ENCODE measurements at places on chromosomes 16 and 17.

DNA sequence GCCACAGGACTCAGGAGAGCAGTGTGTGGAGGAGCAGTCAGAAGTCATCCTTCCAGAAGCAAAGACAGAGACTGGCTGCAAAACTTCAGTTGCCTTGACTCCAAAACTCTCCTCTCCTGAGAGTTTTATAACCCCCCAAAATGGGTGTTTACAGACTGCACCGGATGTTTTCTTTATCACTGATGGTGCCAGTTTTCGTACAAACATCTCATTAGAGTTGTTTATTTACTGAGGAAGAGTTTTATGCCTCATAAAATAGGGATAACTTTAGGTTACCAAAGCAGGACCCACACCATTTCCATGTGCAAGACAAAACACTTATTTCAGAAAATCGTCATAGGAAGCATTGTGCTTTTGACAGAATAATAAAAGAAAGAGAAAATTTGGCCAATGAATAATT lies at the start of gene KRT40:
KRT40 (minus strand) TSS at position 101 of the 400 bp plus-strand sequence; CDS start at position 48, 53 bp downstream.
- DNase-seq, result no peak

DNA sequence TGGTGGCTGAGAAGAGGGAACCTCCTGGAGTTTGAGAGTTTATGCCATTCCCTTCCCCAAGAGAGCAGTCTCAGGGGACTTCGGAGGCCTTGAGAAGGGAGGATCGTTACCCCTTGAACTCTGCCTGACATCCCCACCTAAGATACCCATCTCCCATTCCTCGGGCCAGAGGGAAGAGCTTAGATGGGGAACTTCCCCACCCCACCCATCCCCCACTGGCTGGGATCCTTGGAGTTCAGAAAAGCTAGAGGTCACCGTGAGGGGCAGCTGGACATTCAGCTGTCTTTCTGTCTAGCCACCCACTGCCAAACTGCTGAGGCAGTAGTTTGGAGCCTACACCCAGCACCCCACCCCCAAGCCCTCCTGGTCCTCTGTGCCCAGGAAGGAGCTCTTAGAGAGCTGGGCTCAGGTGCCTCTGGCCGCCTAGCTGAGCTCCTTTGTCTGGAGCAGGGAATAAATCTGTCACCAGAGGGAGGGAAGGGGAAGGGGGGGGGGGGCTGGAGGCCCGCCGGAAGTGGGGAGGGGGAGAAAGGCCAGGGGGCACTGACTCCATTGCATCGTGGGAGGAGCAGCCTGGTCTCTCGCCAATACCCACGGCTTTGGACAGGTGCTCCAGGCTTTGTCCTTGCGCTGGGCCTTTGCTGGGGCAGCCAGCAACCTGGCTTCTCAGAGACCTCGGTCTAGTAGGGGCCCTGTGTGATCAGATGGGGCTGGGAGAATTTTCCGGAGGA lies 1.0 kb downstream of the HSD11B2 start:
- no peak for DNase-seq

- peak; percentile 32 for DNase-seq
These were observed 46.6 kb downstream of the NUP93 start for GRCh38 chr16:56776562-56776961.

- peak; percentile 27 for DNase-seq
These were observed 3.5 kb downstream of the CDH13 start for GRCh38 chr16:82630219-82630618.

DNA sequence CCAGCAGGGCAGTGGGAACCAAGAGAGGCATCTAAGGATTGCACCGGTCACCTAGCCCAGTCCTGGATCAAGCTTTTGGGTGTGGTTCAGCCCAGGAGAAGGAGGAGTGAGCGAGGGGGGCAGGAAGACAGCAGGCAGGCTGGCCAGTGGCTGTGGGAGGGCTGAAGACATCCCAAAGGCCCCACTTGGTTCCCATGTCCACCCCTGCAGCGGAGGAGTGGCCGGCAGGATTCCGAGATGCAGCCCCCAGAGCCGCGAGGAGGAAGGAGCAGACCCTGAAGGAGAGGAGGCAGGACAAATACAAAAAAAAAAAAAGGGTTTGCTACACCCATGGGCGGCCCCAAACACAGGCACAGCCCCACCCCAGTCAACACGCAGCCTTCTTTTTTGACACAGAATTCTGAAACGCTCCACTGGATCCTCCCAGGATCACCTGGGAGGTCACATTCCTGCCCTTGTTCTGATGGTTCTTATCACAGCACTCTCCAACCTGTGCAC lies 1.1 kb upstream of the SLC47A2 start:
- DNase-seq, result no peak

DNA sequence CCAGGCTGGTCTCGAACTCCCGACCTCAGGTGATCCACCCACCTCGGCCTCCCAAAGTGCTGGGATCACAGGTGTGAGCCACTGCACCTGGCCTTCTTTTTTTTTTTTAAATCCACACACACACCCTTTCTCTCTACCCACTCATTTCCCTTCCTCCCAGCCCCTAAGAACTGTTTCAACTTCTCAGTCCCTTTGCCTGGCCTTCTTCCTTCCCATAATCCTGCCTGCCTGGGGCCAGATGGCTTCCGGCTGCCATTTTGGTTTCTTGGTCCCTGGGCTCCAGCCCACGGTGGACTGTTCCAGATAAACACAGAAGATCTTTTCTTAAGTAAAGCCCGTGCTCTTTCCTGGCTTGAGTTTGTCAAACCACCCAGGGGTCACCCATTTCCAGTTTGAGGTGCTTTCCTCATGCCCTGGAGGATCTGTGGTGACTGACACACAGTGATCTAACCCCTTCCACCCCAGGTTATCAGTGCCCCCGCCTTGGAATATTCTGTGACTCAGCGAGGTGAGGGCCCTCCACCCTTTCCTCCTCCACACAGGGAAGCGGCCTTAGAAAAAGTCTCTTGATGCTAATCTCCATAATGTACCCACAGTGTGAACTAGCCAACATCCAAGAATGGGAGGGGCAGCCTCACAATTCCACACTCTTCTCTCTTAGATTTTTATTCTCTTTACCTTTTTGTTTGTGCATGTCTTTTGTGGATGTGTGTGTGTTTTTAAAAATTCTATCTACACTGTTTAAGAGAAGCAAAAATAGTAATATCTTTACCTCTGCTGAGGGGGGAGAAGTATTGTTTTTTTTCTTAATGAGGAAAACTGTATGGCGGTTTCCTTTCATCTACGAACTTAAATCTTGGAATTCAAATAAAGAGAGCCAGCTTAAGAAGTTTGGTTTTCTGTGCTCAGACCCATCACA lies 60.0 kb downstream of the CRISPLD2 start:
- DNase-seq, result no peak

DNA sequence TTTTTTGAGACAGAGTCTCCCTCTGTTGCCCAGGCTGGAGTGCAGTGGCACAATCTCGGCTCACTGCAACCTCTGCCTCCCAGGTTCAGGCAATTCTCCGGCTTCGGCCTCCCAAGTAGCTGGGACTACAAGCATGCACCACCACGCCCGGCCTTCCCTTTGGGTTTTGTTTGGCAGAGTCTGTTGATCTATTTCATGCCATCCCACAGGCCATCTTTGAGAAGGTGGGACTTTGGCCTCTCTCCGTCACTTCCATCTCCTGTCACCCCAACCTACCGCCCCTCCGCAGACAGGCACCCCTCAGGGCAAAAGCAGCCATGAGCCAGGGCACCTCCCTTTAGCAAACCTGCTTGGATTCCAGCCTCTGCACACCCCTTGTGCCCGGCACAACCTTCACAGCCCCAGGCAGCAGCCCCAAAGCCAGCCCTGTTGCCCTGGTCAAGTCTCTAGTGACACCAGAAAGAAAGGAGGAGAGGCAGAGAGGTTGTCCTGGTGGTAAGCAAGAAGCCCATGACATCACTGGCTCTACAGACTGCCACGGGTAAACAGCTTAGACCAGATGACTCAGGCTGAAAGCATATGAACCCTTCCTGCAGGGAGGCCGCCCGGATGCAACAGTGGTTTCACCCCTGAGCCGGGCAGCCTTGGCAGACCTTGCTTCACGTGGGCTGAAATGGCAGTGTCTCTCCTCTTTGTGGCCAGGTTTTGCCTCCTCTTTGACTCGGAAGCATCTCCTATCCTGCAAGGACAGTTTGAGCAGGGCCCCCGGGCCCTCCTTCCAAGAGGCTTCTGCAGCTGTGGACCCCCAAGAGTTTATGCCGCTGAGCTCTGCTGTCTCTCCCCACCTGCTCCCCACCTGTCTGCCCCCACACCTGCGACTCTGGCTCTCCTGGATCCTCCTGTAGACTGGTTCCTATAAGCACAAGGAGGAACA lies 8.1 kb upstream of the TIMP2 start:
- DNase-seq, result peak; percentile 97

DNA sequence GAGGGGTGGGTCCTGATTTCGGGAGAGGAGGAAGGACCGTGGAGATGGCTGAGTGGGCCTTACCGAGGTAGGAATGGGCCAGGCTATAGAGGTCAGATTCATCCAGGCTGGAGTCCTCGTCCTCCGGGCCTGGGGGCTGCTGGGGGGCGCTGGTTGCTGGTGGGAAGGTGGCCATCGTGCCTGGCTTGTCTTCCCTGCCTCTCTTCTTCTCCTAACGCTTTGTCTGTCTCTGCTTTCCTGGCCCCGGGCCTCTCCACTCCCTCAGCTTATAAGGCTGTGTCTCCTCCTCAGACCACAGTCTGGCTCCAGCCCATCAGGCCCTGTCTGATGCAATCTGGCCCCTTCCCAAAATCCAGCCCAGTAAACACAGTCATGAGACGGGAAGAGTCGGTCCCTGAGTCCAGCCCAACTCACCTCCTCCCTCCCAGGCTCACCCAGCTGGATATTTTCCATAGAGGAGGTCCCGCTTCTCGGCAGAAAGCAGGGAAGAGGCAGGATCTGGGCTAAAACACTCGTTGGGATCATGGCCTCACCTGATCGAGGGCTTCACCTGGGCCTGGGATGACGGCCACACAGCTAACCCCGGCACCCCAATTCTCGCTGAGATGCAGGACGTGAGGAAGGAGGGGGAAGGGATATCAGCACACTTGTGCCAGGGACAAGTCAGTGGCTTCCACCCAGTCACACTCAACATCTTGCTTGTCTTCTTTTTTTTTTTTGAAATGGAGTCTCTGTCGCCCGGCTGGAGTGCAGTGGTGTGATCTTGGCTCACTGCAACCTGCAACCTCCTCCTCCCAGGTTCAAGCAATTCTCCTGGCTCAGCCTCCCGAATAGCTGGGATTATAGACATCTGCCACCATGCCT lies at the start of gene NUPR1:
NUPR1 (minus strand) TSS at position 242 of the 864 bp plus-strand sequence; CDS start at position 175, 67 bp downstream.
- peak; percentile 91 for DNase-seq

- no peak for DNase-seq
These were observed 5.8 kb downstream of the SLC5A2 start for GRCh38 chr16:31488468-31489297.
